ENCODE measurements at places on chromosomes 4 and X.

DNA sequence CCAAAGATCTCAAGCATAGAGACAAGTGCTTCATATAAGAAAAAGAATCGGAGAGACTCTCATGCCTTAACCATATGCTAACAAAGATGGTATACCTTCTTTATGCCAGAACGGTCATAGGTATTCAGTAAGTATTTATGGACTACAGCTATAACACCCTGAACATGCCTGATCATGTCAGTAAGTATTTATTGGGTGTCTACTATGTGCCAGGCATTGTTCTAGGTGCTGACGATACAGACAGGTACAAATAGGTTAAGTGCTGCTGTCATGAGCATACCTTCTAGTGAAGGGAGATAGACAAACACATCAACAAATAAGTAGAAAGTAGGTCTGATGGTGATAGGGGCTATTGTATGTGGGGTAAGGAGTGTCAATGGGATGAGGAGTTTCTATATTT is 9.5 kb upstream of the MID1 start:
- DNase-seq = no peak

DNA sequence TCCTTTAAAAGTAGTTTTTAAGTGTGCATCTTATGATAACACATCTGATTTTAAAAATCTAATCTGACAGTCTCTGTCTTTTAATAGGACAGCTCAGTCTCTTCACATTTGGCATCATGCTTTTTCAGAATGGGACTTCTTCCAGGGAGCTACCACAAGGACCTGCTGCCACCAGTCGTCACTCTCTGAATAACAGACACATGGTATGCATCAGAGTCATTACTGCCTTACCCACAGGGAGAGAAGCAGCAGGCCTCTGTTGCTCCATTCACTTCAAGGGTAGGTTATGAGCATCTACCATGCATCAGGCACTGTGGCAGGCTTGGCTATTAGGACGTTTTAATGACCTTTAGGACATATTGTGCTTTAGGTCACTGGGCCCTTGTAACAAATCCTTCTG is 50.0 kb upstream of the AFAP1 start:
- no peak for DNase-seq

- DNase-seq = no peak
Observed at GRCh38 chr4:89489338-89489771, 181.8 kb upstream of the GPRIN3 start.

DNA sequence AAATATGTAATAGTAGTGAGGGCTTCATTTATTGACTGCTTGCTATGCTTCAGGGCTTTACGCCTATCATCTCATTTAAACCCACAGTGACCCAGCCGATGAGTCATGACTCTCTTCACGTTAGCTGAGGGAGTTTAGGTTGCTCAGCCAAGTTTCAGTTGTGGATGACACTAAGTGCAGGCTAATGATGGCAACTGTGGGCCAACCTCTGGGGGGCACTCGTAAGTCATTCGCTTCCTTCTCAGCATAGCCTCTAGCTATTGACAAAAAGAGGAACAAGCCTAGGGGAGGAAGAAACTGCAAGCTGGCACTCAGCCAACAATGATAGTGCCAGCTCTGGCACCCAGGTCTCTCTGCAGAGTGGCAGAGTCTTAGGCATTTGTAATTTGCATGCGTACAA is 325.0 kb downstream of the ARHGAP10 start:
- peak; percentile 60 for DNase-seq

GRCh38 chr4:168551211-168551610 is 54.4 kb downstream of the PALLD start:
- DNase-seq = peak; percentile 91

DNA sequence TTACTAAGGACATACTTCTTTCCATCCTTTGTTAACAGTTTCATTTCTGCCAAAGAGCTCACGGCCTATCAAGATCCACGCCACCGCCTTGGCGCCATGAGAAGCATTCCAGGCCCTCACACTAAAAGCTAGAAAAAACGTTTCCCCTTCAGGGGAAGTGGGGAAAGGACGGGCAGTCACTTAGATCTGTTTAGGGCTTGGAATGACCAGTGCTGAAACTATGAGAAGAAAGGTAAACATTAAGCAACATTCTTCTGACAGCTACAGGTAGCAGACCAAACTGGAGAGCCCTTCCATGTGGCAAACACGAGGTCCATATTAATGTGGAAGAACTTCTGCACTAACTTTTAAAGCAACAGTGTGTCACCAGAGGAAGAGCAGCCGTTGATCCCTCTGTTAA is 146.7 kb downstream of the SH3KBP1 start:
- DNase-seq = no peak

DNA sequence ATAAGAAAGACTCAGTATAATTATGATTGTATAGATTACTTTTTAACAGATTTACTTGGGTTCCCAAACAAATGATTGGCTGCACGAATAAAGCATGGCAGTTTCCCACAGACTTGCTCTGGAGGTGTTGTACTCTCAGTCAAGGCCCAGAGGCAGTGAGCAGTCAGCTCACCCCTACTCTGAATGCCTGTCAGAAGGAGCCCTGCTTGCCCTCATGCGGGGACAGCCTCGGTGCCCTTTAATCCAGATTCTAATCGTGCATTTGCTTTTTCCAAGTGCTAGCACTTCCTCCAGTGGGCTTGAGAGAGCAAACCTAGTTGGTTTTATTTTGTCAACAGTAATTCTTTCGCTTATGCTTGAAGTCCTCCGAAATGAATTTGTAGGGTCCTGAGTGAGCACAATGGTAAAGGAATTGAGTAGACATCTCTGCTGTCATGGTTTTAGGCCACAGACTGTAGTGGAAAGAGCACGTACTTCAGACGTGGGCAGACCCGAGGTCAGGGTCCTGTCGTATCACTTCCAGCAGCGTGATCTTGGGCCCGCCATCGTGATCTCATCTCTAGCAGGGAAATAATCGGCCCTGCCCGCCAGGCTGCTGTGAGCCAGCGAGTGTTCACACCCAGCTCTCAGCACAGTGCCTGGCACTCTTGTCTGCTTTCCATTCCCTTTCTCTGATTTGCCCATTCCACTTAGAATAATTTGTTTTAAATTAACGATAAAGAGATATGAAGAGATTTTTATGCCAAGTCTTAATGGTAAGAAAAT is 48.3 kb downstream of the GRK4 start:
- no peak for DNase-seq

GRCh38 chrX:68634649-68635227 is 12.7 kb upstream of the STARD8 start:
- DNase-seq = peak; percentile 81

- no peak for DNase-seq
Observed at GRCh38 chr4:127920521-127920920, 39.8 kb downstream of the PLK4 start.

DNA sequence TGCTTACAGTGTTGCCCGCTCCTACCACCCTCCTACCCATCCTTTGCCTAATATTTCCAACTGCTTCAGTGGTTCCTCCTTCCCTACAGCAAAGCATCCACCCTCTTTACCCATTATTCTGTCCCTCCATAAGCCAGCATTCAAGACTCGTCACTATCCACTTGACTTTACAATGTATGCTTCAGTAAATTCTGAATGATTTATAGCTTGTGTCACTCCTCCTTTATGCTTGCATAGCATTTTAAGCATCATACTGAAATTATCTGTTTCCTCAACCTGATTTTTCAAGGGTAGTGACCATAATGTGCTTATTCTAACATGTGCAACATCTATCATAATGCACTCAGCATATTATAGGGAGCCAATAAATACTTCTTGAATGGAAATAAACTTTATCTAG is 365.5 kb downstream of the RAB28 start:
- no peak for DNase-seq

GRCh38 chr4:111303806-111304205 is 680.9 kb upstream of the PITX2 start:
- no peak for DNase-seq

Measured in amniotic epithelial cell (primary cell).